ENCODE measurements at places on chromosomes 4 and X. TPM values are rescaled to one million over a fixed set of nuclear protein-coding genes. Genes with fewer than 3 reads are reported as not detected.

GC gene
- not detected for total RNA-seq

SPANXN3 gene
- total RNA-seq = not detected

DNAAF6 gene
- not detected for total RNA-seq

PRSS12 gene
- 5.4 TPM for total RNA-seq

GAGE13 gene
- not detected for total RNA-seq

- H3K4me1 ChIP-seq = peaks cover 14% of the 10 kb centered on the region
- no peaks in the 10 kb centered on the region for H3K27me3 ChIP-seq
- no peak overlapping the region for H3K4me3 ChIP-seq
Measured at GRCh38 chrX:119688911-119689321, 4.1 kb downstream of the SEPTIN6 start.

DNA sequence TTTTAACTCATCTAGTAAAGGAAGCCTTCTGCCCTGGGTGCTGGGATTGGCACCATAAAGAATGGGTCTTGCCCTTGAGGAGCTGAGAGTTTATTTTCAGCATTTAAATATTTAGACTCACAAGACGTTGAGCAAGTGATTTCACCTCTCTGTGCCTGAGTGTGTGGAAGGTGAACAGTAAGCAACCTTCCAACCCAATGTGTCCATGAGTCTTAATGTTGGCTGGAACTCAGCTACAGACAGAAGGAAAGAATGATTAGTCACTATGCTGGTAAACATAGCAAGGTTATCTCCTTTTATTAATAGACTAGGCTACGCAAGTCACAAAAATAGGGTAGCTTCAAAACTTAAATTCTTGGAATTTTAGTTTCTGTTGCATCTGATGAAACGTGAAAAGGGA lies 277.4 kb upstream of the GATB start:
- no peaks in the 10 kb centered on the region for H3K27me3 ChIP-seq
- no peak overlapping the region for H3K27ac ChIP-seq
- H3K4me3 ChIP-seq = no peak overlapping the region
- no peak for DNase-seq

DNA sequence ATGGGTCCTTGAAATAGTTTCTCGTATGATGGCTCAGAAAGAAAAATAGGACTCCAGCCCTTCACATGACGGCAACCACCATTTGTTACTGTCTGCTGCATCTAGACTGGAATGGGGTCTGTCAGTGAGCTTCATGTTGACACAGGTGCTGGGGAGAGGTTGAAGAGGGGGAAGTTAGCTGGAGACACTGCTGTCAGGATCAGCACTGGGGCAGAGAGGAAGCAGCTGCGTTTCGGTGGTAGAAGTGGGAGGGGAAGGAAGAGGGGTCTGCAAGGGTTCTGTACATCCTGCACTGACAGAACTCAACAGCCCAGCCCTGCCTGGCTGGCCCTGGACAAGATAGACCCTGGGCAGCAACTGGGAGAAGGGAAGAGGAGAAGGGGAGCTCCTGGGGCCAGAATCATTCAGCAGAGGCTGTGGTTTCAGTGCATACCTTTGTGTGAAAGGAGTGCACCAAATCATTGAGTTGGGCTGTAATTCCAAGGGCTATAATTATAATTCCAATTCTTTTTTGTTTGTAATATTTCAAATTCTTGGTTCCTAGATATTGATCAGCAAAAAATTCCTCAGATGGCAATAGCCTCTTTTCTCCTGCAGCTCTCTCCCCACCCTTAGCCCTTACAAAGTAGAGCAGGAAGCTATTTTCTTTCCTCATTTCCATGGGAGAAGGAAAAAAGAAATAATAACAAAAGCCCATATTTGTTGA lies 119.4 kb upstream of the C1GALT1C1 start:
- H3K4me3 ChIP-seq = no peak overlapping the region
- H3K27ac ChIP-seq = no peak overlapping the region
- DNase-seq = no peak
- H3K36me3 ChIP-seq = no peaks in the 10 kb centered on the region
- no peaks in the 10 kb centered on the region for H3K4me1 ChIP-seq
- H3K27me3 ChIP-seq = no peaks in the 10 kb centered on the region

DNA sequence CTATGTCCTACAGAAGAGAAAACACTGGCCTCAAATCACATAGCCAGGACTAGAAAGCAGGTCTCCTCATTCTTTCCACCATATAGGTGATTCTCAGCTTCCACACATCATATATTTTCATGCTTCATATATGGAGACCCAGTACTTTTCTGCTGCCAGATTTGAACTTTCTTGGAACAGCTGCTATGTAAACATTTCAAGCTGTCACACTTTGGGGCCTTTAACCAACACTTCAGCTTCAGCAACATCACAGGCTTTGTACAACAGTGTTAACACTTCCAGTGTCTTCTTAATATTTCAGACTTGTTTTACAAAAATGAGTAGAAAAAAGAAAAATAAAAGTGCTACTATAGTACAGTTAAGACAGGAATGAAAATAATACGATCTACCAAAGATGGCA lies 12.6 kb downstream of the SH3RF1 start:
- H3K36me3 ChIP-seq = no peaks in the 10 kb centered on the region
- no peak overlapping the region for H3K27ac ChIP-seq
- DNase-seq = no peak
- H3K27me3 ChIP-seq = no peaks in the 10 kb centered on the region

- no peaks in the 10 kb centered on the region for H3K36me3 ChIP-seq
- H3K27ac ChIP-seq = no peak overlapping the region
- no peak overlapping the region for H3K4me3 ChIP-seq
- H3K4me1 ChIP-seq = no peaks in the 10 kb centered on the region
- no peak for DNase-seq
Measured at GRCh38 chr4:89586318-89586717, 250.6 kb downstream of the SNCA start.

- H3K4me3 ChIP-seq = no peak overlapping the region
- no peaks in the 10 kb centered on the region for H3K4me1 ChIP-seq
- H3K27me3 ChIP-seq = no peaks in the 10 kb centered on the region
- DNase-seq = no peak
- no peaks in the 10 kb centered on the region for H3K36me3 ChIP-seq
- H3K27ac ChIP-seq = no peak overlapping the region
Measured at GRCh38 chrX:65582450-65583082, 48.0 kb upstream of the LAS1L start.

DNA sequence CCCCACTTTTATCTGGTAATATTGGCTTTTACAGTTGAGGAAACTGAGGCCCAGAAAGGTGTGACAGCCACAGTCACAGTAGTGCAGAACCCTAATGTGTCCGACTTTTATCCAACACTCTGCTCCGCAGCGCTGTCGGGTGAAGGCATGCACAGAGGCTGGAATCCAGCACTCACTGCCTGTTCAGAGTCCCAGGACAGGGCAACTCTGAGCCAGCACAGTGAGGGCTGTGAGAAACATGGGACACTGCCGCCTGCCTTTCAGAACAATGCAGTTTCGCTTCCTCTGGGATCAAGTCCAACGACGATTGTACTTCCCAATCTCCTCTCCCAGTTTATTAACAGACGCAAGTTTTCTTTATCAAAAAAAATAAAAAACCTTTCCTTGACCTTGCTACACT lies 41.9 kb upstream of the PDGFRA start:
- H3K4me1 ChIP-seq = no peaks in the 10 kb centered on the region
- no peak overlapping the region for H3K27ac ChIP-seq
- no peak overlapping the region for H3K4me3 ChIP-seq
- H3K27me3 ChIP-seq = no peaks in the 10 kb centered on the region
- H3K36me3 ChIP-seq = no peaks in the 10 kb centered on the region

All from upper lobe of right lung (tissue), 1 donor.